ENCODE measurements at places on chromosomes 1 and 21. TPM values are rescaled to one million over a fixed set of nuclear protein-coding genes. Genes with fewer than 3 reads are reported as not detected.

The AADACL3 gene
- not detected for polyA plus RNA-seq

The E2F2 gene
- polyA plus RNA-seq: 0.51 TPM

The OR2AK2 gene
- not detected for polyA plus RNA-seq

The COL6A2 gene
- 676 TPM for polyA plus RNA-seq

The TTC22 gene
- polyA plus RNA-seq: not detected

The RBM11 gene
- not detected for polyA plus RNA-seq

The C1orf174 gene
- 35.9 TPM for polyA plus RNA-seq

The TMCC2 gene
- 0.39 TPM for polyA plus RNA-seq

The GNG4 gene
- 1.2 TPM for polyA plus RNA-seq

The PYHIN1 gene
- not detected for polyA plus RNA-seq

The GUCA2B gene
- polyA plus RNA-seq: not detected

The HLX gene
- polyA plus RNA-seq: 21.5 TPM

The CCDC24 gene
- polyA plus RNA-seq: 5.3 TPM

The CHODL gene
- polyA plus RNA-seq: not detected

The TSSK3 gene
- polyA plus RNA-seq: not detected

The GJA5 gene
- 1.9 TPM for polyA plus RNA-seq

The ASCL5 gene
- not detected for polyA plus RNA-seq

The ANKRD65 gene
- polyA plus RNA-seq: 0.44 TPM

The S100A6 gene
- 2,862 TPM for polyA plus RNA-seq

The OR2G6 gene
- polyA plus RNA-seq: not detected

The SLC44A3 gene
- 2.0 TPM for polyA plus RNA-seq

The IGSF8 gene
- 32.9 TPM for polyA plus RNA-seq

The LRRIQ3 gene
- not detected for polyA plus RNA-seq

The SPATA1 gene
- 0.68 TPM for polyA plus RNA-seq

The CYP4X1 gene
- not detected for polyA plus RNA-seq

The GMEB1 gene
- polyA plus RNA-seq: 8.2 TPM

The LCE2B gene
- polyA plus RNA-seq: not detected

The POU3F1 gene
- not detected for polyA plus RNA-seq

The IARS2 gene
- polyA plus RNA-seq: 67.0 TPM

The OR2L8 gene
- polyA plus RNA-seq: not detected

The HAO2 gene
- not detected for polyA plus RNA-seq

The OR2T11 gene
- not detected for polyA plus RNA-seq

The ADAMTS5 gene
- 6.5 TPM for polyA plus RNA-seq

The CLDN19 gene
- polyA plus RNA-seq: not detected

The POGZ gene
- polyA plus RNA-seq: 11.6 TPM

The RAB7B gene
- 7.7 TPM for polyA plus RNA-seq

The DIO1 gene
- polyA plus RNA-seq: not detected

The DENND2C gene
- polyA plus RNA-seq: 2.8 TPM

The PGLYRP4 gene
- polyA plus RNA-seq: not detected

The RAD54L gene
- 4.4 TPM for polyA plus RNA-seq

The FMO2 gene
- not detected for polyA plus RNA-seq

The ARF1 gene
- polyA plus RNA-seq: 656 TPM

The NES gene
- polyA plus RNA-seq: 2.2 TPM

The MEGF6 gene
- 37.9 TPM for polyA plus RNA-seq

The SMIM1 gene
- polyA plus RNA-seq: not detected

The KCNE2 gene
- 0.23 TPM for polyA plus RNA-seq

The RAB42 gene
- 2.4 TPM for polyA plus RNA-seq

The AIRE gene
- not detected for polyA plus RNA-seq

The PTGER3 gene
- polyA plus RNA-seq: 0.31 TPM

The LRRC53 gene
- not detected for polyA plus RNA-seq

The SFN gene
- polyA plus RNA-seq: not detected

The OR2T8 gene
- not detected for polyA plus RNA-seq

The SERPINC1 gene
- not detected for polyA plus RNA-seq

The PGBD5 gene
- 0.23 TPM for polyA plus RNA-seq

The CFAP107 gene
- not detected for polyA plus RNA-seq

The DMRTA2 gene
- not detected for polyA plus RNA-seq
